Stimulated activated CD4-positive, alpha-beta T cell treated with anti-CD3 and anti-CD28 coated beads, TNF-alpha, amount 100 ng/mL, for 1 hour (primary cell): ENCODE measurements at places on chromosomes 5 and 9.

DNA sequence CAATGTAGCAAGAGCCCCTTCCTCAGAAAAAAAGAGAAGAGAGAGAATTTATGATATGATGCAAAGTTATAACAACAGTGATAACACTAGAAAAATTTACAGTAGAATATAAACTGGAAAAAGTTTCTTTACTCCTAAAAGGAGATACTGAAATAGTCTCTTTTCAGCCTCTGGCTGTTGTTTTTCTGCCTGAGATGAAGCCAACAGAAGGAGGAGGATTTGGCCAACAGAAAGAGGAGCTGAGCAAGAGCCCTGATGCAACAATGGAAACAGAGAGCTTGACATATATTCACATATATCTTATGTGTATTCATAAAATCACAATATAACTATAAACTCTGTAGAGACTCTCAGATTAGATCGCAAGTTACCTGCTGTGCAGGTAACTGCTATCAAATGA is 109.1 kb downstream of the INIP start:
- DNase-seq: no peak

DNA sequence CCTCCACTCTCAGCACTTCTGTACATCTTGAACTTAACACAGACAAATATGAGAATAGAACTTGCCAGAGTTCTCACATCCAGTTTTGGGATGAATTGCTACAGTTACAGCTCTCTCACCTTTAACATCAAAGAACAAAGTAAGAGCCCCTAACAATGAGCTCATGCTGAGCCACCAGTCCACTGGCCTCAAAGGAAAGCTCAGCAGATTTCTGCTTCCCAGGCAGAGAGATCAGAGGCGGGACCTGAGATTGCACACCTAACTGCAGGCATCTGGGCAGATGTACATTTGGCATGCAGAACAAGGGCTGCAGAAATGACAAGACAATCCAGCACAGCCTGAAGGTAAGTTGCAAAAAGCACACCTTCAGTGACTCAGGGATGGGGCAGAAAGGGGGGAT is 300.9 kb downstream of the MRPS30 start:
- DNase-seq: no peak

- no peak for DNase-seq
Observed at GRCh38 chr5:136890431-136891148, 525.2 kb upstream of the TRPC7 start.

- no peak for DNase-seq
Observed at GRCh38 chr9:84419031-84419602, 78.6 kb upstream of the SLC28A3 start.

GRCh38 chr5:172129256-172129910 is 58.6 kb downstream of the STK10 start:
- DNase-seq: no peak

- no peak for DNase-seq
Observed at GRCh38 chr9:131739133-131739958, 530 bp downstream of the RAPGEF1 start.

DNA sequence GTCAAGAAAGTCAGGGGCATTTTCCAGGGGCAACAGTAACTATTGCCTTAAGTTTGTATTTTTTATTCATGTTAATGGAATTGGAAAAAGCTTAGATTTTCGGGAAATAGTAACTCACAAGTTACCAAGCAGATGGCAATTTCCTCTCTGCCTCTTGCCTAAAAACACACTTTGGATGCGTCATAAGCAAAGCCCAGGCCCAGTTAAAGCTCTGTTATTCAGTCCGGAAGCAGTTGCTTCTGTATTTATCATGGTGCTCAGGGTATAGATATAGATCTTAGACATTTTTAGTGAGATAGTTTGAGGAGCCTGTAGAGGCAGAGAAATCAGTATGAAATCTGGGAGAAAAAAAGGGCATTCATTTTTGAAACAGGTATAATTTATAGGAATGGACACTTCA is 260.3 kb upstream of the TNC start:
- no peak for DNase-seq

DNA sequence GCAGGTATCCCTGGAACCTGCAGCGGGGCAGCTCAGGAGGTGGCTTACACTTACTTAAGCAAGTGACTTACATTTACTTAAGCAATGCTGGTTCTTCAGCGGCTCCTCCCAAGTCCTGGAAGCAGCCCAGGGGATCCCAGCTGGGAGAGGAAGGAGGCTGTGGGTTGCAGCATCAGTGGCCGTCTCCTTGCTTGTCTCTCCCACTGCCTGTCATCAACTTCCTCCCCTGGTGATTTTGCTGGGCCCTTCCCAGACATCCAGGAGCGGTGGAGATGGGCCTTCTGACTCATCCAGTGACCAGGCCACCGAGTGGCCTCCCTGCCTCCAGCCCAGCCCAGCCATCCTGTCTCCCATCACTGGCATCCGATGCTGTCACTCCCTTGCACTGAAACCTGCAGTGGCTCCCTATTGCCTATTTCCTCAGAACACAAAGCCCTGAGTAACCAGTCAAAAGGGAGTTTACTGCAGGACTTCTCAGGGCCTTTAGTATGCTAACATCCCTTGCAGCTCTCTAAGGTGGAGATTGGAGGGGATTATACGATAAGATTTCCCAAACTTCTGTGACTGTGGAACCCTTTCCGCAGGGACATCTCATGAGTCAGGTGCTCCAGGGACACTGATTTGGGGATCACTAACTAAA is 155.9 kb upstream of the PHYKPL start:
- DNase-seq: no peak
